Activated CD8-positive, alpha-beta T cell treated with anti-CD3 and anti-CD28 coated beads for 36 hours (primary cell): ENCODE measurements at places on chromosomes 6 and 20. TPM values are rescaled to one million over a fixed set of nuclear protein-coding genes. Genes with fewer than 3 reads are reported as not detected.

- no peak for DNase-seq
Observed at GRCh38 chr6:56211724-56212123, 35.7 kb downstream of the COL21A1 start.

DNA sequence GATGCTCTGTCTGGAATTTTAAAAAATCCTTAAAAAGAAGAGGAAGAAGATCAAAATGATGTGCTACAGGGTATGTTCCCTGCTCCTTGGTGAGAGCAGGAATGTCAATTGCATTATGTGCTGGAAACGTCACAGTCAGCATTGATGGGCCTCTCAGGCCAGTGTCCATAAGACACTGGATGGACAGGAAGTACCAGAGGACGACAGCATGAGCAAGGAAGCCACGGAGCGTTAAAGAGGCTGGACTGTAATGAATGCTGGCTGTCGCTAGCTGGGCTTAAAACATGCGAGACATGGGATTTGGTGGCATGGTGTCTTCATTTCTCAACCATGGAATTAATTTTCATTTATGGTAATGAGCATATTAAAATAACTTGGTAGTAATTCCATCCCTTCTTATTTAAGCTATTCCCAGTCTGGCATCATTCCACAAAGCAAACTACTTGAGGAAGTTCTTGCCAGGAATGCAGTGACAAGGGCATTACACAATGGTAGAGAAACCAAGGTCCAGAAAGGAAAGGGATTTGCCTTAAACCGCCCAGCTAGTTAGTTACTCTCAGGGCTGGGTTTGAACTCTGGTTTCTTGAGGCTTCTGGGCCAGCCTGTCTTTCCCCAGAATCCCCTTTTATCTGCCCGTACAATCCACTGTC is 166.6 kb upstream of the SOX4 start:
- no peak for DNase-seq

Gene TMC2
- total RNA-seq = not detected

- no peak for DNase-seq
Observed at GRCh38 chr6:2147766-2148448, 97.5 kb downstream of the GMDS start.

DNA sequence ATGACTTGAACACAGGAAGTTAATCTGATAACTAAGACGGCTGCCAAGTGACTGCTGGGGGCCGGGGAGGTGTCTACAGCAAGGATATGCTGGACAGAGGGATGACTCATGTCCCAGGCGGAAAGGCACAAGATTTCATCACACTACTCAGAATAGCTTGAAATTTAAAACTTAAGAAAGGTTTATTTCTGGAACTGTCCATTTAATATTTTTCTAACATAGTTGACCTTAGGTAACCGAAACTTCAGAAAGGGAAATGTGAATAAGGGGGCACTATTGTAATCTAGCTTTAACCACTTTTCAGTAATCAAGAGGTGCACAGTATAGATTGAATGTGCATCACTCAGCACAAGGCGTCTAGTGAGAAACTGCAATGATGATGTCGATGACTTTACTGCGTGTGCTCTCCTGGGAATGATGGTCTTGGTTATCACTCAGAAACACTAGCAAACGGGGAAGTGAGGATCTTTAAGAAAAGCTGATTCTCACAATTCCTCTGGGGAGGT is 171.5 kb downstream of the QKI start:
- no peak for DNase-seq

GRCh38 chr6:122648726-122649125 is 38.5 kb downstream of the PKIB start:
- DNase-seq = no peak

Gene KCNG1
- total RNA-seq = 1.8 TPM

- no peak for DNase-seq
Observed at GRCh38 chr20:48959899-48960550, 38.5 kb downstream of the ARFGEF2 start.

Gene TCP11
- total RNA-seq = not detected

GRCh38 chr6:82331031-82331773 is 32.4 kb upstream of the TPBG start:
- DNase-seq = no peak

Gene PAK5
- total RNA-seq = not detected
